ENCODE measurements at places on chromosomes 4 and X. TPM values are rescaled to one million over a fixed set of nuclear protein-coding genes. Genes with fewer than 3 reads are reported as not detected.

The UGT2B10 gene
- not detected for polyA plus RNA-seq

The RAB9B gene
- 0.39 TPM for polyA plus RNA-seq

The SSX4 gene
- not detected for polyA plus RNA-seq

The MFAP3L gene
- polyA plus RNA-seq: 0.34 TPM

The NMU gene
- 0.53 TPM for polyA plus RNA-seq

The APELA gene
- not detected for polyA plus RNA-seq

The DCAF12L2 gene
- not detected for polyA plus RNA-seq

The HNRNPH2 gene
- polyA plus RNA-seq: 74.2 TPM

The PAGE4 gene
- polyA plus RNA-seq: not detected
